ENCODE measurements at places on chromosomes 16 and 17.

DNA sequence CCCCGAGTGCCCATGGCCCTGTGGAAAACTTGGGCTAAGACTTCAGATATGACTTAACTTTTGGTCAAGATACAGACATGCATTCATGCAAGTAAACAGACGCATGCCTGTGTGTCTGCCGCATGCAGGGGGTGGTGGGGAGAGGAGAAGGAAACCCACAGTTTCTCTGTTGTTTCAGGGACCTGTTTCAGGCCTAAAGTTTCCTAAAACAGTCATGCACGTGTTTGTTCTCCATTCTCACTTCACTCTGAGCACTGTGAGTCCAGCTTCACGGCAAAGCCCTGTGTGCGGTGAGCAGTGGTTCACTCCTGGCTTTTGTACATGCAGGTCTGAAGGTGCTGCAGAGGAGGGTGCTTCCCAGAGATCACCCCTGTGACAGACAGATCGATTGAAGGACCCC lies 158.7 kb downstream of the FOXL1 start:
- no peak for DNase-seq

DNA sequence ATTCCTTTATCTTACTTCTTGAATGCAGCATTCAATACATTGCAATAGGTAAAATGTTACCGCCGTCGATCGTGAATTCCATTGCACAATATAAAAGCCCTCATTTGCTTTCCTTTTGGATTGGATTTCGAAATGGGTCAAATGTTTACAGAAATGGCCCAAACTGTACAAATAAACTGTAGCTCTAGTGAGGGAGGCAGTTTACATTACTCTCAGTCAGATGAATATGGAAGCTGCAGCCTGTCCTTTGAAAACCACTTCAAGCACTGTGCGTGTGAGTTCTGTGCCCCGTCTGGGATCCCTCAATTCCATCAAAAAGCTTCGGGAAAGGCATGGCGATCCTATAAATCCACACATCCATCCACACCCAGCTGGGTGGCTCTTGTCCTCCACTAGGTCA lies 258.6 kb upstream of the FOXF1 start:
- DNase-seq = no peak

- DNase-seq = no peak
Measured at GRCh38 chr17:31431852-31432658, 40.6 kb downstream of the RAB11FIP4 start.

GRCh38 chr16:78196502-78196901 lies 97.0 kb downstream of the WWOX start:
- no peak for DNase-seq

GRCh38 chr17:74454197-74455024 lies 12.0 kb upstream of the CD300A start:
- peak; percentile 59 for DNase-seq

- no peak for DNase-seq
Measured at GRCh38 chr17:4572131-4572530, 11.8 kb upstream of the GGT6 start.

- DNase-seq = no peak
Measured at GRCh38 chr16:78484509-78485058, 385.1 kb downstream of the WWOX start.

GRCh38 chr17:28620010-28620409 lies 6.0 kb upstream of the RSKR start:
- no peak for DNase-seq

DNA sequence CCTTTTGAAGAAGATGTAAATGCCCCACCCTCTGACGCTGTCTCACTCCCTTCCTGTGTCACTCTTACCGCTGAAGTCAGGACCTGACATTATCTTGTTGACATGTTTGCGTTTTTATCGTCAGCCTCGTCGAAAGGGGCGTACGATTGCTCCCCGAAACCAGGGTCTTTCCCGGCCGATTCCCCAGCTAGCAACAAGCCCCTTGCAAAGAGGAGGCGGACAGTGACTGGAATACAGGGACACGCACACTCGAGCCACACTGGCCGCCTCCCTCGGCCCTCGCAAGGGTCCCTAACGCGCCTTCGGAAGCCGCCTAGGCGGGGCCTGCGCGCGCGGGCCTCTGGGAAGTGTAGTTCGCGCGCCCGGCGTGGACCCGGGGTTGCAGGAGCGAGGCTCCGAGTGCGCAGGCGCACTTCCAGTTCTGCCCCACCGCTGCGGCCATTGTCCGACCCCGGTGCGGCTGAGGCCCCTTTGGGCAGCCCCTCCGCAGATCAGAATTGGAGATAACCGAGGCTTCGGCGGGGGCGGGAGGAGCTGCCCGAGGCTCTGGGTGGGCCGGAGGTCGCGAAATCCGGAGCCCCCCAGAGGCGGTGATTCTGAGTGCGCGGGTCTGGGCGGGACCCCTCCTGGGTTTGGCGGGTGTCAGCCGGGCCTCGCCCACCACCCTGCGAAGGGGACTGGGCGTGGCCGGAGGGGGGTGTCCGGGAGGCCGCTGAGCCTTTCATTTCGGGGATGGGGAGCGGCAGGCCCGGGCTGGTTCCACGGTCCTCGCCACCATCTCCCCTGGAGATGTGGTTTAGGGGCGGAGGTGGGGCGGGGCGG lies at the start of gene ZFP90:
Gene ZFP90, plus strand, starts transcription at position 412 of the 822 bp plus-strand sequence. CDS start 502 bp downstream, outside the sequence.
- DNase-seq = peak; percentile 70

GRCh38 chr17:49486012-49486641 lies 9.0 kb upstream of the NGFR start:
- no peak for DNase-seq

DNA sequence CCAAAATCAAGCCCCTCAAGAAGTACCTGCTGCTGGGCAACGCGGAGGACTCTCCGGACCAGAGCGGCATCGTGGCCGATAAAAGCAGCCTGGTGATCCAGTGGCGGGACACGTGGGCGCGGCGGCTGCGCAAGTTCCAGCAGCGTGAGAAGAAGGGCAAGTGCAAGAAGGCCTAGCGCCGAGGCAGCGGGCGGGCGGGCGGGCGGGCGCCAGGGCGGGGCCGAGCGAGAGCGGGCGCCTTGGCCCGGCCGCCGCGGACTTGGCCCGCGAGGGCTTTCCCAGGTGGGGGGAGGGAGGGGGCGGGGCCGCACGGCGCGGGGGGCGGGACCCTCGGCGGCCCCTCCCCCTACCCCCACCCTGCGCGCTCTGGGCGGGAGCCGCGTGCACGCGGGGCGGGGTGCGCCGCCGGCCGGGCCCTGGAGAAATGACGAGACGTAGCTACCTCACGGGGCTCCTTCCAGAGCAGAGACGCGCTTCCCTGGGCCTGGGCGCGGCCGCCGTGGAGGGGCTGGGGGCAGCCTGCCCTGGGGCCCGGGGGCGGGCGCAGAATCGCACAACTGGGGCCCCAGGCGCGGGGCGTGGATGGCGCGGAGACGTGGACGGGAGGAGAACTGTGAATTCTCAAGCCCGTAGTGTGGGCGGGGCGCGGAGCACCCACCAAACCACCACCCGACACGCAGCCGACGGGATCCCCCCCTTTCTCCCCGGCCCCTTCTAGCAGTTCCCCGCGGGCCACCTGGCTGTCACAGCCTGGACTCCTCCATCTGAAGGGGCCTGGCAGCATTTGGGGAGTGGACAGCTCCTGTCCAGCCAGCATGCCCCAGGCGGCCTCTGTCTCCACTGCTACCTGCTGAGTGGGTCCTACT lies 218.7 kb downstream of the NTN1 start:
- peak; percentile 25 for DNase-seq

DNA sequence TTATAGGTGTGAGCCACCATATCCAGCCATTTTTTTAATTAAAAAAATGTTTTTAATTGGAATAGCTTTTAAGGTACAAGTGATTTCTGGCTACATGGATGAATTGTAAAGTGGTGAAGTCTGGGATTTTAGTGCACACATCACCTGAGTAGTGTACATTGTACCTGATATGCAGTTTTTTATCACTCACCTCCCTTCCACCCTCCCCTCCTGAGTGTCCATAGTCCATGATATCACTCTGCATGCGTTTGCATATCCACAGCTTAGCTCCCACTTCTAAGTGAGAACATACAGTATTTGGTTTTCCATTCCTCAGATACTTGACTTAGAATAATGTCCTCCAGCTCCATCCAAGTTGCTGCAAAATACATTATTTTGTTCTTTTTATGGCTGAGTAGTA lies 13.4 kb upstream of the CRYBA1 start:
- no peak for DNase-seq

DNA sequence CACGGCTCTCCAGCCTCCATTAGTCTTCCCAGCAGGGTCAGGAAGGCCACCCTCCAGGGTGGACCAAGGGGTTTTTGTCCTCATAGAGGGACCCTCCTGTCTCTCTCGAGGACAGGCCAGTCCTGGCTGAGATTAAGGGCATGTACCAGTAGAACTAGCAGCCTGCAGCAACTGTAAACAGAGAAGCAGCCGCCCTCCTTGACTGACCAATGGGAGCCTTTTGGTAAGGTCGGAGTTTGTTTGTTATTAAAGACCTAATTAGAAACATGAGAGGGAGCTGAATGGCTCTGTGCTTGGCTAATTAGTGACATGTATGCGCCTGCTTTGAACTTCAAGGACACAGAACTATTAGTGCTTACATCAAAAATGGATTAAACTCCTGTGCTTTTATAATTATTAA lies 80.0 kb downstream of the CCDC182 start:
- no peak for DNase-seq

- no peak for DNase-seq
Measured at GRCh38 chr16:11299865-11300559, 18.9 kb upstream of the PRM1 start.

GRCh38 chr17:69802045-69802740 lies 272.8 kb upstream of the KCNJ16 start:
- DNase-seq = no peak

- DNase-seq = no peak
Measured at GRCh38 chr17:72852277-72852938, 240.1 kb downstream of the SLC39A11 start.

DNA sequence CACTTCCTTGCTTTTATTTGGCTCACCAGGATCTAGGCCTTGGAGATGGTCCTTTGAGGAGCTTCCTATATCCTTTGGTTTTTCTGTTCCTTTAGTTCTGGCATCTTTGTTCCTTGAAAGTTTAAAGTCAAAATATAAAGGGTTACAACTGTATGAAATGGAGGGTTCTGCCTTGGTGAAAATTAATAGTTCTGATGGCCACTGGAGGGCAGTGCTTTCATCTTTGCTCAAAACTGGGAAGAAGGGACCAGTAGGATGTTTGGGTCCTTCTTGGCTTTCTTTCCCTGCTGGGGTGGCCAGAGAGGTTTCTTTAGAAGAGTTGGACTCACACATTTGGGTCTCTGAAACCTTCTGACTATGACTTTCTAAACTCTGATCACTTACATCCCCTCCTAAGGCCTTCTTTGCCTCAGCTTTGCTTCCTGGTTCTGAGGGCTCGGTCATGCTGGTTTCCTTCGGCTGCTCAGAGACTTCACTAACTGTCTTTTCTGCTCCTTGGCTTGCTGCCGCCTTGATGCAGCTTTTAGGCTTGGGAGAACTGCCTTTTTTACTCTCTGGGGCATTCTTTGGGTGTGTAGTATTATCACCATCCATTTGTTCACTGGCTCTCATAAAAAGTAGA lies 10.9 kb upstream of the ITGA2B start:
- DNase-seq = peak; percentile 17

GRCh38 chr16:25750488-25751216 lies 58.9 kb downstream of the HS3ST4 start:
- DNase-seq = no peak

- DNase-seq = no peak
Measured at GRCh38 chr17:82463391-82463790, 4.8 kb downstream of the NARF start.

- no peak for DNase-seq
Measured at GRCh38 chr17:1119924-1120323, 59.9 kb downstream of the ABR start.

- DNase-seq = no peak
Measured at GRCh38 chr16:10878644-10879501, 1.9 kb downstream of the CIITA start.

DNA sequence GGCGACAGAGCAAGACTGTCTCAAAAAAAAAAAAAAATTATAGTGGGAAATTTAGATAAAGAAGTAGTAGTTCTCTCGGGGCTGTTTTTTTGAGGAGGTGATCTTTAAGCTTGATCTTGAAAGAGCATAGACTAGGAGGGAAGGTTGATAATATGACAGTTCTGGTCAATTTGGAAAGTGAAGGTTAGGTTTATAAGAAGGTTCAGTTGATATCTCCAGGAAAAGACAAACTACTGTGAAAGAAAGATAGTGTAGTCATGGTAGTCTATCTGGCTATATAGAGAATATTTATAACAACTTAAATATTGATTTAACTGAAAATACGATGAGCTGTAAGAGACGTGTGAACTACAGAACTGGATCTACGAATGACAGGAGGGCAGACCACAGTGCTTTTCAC lies 3.1 kb downstream of the ATF7IP2 start:
- DNase-seq = no peak

GRCh38 chr16:64012166-64012565 lies 1109.7 kb downstream of the CDH11 start:
- no peak for DNase-seq

- DNase-seq = no peak
Measured at GRCh38 chr17:78766225-78766624, 15.8 kb downstream of the CYTH1 start.

- DNase-seq = no peak
Measured at GRCh38 chr16:18803569-18804462, 2.5 kb upstream of the ARL6IP1 start.

DNA sequence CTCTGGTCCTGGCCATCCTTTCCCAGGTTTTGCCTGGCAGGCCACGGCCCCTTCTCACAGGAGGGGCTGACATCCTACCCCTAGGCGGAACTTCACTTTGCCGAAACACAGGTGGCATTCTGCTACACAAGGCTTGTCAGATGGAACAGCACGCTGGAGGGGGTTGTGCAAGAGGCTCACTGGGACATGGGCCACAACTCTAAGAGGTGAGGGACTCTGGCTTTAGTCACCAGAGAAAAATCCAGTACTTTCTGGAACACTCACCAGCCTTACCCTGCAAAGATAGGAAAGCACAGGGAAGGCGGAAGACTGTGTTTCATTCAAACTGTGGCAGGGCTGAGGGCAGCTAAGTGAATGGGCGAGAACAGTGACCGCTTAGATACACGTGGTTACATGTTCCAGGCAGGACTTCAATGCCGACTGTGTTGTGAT lies 18.3 kb downstream of the CDC42EP4 start:
- DNase-seq = peak; percentile 60

DNA sequence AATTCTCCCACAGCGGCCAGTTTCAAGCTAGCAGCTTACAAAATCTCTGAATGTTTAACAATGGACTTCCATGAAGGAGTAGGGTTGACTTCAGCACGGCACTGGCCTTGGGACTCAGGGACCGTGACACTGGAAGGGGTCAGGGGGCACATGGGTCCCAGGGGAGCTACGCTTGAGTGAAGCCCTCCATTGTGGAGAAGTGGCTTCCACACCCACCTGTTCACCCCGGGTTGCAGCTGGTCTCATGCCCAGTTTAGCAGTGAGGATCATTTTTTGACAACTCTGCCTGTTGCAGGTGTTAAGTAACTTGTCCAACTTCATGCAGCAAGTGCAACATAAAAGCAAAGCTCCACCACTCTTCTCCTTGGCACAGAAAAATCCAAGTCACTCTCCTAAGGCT lies 510.2 kb downstream of the CDH13 start:
- no peak for DNase-seq
